ENCODE measurements at places on chromosomes 7 and 10.

DNA sequence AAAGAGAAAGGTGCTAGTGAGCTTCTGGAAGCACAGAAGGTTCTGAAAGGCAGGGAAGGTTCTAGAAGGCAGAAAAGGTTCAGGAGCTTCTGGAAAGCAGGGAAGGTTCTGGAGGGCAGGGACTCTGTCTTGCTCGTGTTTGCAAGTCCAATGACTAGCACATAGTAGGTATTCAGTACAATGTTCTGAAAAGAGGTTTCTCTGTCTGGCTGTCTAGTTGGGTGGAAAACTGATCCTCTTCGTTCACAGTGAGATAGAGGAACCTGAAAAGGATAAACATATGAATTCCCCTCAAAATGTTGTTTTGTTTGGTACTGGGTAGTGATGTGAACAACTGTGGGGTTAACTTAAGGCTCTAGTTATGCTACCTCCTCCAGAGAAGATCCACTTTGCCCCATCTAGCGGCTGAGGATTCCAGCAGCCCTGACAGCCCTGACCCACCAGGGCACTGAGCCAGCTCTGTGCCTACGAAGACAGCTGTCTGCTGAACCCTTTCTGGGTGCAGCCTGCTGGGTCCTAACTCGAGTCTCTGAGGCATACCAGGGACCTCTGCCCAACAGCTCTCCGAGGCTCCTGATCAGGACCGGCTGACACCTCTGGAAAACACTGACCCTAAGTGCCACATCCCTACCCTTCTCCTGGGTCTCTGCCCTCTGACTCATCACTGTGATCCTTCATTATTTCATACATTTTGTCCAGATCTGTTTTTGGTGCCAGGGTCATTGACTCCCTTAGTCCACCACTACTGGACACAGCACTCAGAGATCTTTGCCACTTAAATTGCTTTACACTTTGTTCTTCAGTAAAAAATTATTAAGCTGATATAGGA is 15.4 kb downstream of the PTPRN2 start:
- DNase-seq, result no peak

GRCh38 chr10:76559892-76560220 is 1077.8 kb downstream of the KCNMA1 start:
- DNase-seq, result no peak

DNA sequence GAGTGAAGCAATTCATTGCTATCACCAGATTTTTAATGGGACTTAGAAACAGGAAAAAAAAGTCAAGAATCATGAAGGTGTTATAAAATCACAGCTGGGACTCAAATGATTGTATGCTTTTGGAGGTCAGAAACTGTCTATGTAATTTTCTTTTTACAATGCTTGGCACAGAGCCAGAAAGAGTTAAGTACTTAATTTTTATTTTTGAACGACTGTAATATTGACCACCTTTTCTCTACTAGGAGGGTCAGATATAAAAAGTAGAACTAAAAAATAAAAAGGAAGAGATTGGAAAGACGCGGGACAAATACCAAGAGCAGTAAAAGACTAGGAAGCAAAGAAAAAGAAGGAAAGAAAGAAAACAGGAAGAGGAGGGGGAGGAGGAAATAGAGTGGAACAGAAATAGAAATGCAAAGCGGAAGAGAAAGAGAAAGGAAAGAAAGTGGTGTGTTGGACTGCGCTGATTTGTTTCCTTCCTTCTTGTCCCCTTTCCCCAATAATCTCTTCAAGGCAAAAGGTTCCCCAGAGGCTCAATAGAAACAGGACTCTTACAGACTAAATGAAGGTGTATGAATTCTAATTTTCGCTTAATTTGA is 23.2 kb upstream of the C1GALT1 start:
- DNase-seq, result no peak

GRCh38 chr10:45418849-45419675 is 45.0 kb downstream of the ALOX5 start:
- peak; percentile 41 for DNase-seq

DNA sequence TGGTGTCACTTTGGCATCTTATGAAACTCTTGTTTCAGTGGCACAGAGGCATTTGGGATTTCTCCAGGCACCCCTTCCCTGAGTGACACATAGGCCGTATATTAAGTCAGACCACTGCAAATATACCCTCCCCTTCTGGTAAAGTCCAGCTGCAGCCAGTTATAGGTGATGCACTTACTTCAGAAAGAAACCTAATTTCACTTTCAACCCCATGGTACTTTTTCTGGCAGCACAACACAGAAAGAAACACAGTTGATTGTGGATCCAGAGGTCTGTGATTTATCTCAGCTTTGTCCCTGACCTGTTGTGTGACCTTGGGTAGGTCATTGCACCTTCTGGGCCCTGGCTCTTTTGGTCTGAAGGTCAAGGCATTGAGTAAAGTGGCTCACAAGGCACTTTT is 173.2 kb downstream of the BUB3 start:
- no peak for DNase-seq

Data from T-helper 17 cell (primary cell).